ENCODE measurements at places on chromosomes 7 and 10.

GRCh38 chr10:101566333-101567164 lies 21.5 kb downstream of the POLL start:
- DNase-seq, result no peak

GRCh38 chr7:155593461-155594162 lies 47.3 kb upstream of the CNPY1 start:
- no peak for DNase-seq

GRCh38 chr7:22577470-22578001 lies 77.5 kb upstream of the STEAP1B start:
- DNase-seq, result peak; percentile 100

DNA sequence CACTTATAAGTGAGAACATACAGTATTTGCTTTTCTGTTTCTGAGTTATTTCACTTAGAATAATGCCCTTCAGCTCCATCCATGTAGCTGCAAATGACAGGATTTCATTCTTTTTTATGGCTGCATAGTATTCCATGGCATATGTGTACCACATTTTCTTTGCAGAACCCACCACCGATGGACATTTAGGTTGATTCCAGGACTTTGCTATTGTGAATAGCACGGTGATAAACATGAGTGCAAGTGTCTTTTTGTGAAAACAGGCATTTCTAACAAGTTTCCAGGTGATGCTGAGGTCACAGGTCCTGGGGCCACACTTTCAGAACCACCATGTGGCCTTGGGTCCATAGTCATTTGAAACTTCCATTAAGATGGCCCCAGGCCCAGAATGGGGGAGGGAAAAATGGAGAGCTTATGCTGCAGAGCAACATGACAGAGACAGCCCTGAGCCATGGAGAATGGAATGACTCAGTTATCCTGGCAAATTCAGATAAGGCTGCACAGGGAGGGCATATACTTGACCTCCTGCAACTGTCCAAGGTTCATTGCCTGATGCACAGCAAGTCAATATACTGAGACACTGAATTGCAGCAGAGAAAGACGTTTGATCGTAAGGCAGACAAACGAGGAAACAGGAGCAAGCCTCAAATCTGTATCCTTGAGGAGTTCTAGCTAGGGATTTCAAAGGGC lies 248.0 kb upstream of the GALNT17 start:
- no peak for DNase-seq

DNA sequence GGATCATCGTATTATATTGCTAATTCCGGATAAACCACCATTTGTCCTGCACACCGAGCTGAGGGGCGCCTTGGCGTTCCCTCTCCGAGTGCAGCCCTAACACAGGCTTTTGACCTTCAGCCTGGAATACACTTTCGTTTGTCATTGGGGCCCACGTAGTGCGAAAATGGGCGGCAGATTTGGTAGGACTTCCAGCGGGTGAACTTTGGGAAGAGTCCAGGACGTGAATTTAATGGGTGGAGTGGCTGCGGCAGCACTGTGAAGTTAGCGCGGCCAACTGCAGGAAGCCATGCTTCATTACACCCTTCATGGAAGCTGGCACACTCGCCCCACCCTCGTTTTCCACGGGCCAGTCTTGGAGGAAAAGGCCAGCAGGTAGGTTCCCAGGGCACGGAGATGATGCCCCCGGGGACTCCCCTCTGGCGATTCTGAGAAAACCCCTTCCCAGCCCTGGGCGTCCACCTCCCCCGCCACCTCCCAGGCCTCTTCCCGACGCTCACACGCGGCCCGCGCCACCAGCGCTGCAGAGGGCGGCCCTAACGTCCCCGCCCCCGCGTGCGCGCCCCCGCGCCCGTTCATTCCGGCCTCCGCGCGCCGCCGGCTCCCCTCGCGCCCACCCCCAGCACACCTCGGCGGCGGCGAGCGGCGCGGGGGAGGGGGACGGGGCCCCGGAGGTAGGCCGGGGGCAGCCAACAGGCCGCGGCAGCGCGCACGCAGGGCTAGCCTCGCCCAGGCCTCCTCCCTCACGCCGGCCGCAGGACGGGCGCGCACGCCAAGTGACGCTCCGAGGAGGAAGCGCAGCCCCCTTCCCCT lies at the start of gene MLLT10:
Gene MLLT10 (plus strand): TSS at position 766 of the 813 bp plus-strand sequence. CDS start 413 bp downstream, outside the sequence.
- peak; percentile 96 for DNase-seq

GRCh38 chr7:24825381-24825794 lies 68.1 kb upstream of the GSDME start:
- peak; percentile 61 for DNase-seq

- no peak for DNase-seq
Measured at GRCh38 chr7:64905133-64905532, 2.1 kb downstream of the ZNF273 start.

- no peak for DNase-seq
Measured at GRCh38 chr10:96718304-96718990, 1.9 kb downstream of the PIK3AP1 start.

DNA sequence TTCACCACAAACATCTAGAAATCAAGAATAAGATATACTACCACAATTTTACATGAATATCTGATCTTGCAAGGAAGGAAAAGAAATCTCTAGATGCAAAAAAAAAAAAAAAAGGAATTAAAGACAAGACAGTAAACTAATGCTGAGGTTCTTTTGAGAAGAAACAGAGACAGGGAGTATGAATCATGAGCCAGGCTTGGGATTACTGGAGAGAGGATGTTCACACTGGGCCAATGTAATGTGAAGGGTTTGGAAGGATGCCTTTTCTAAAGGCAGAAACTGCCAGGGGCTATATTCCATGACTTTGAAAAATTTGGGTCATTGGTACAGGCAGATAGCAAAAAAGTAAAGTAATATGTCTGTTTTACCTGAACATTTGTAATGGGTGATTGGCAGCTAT lies 573.0 kb upstream of the IGFBP3 start:
- peak; percentile 54 for DNase-seq

GRCh38 chr7:148374396-148375259 lies 215.9 kb upstream of the C7orf33 start:
- no peak for DNase-seq

DNA sequence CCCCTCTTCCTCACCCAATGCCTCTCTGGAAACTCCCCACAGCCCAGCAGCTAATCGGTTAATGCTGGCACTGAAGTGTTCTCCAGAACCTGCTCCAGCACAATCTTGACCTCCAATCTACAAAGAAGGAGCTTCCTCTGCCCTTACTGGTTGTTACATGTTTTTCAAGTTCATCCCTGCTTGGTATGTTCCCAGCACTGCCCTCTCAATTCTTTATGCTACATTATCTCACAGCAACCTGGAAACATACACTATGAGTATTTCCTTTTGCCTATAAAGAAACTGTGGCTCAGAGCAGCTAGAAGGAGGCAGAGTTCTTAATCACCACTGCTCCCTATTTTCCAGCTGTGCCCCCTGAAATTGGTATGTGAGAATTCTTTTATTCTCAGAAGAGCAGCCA lies 84.1 kb upstream of the KMT2E start:
- no peak for DNase-seq

- no peak for DNase-seq
Measured at GRCh38 chr10:3749011-3749410, 36.0 kb downstream of the KLF6 start.

GRCh38 chr10:48758411-48758810 lies 73.7 kb downstream of the WDFY4 start:
- no peak for DNase-seq
